ENCODE measurements at places on chromosomes 1 and 21.

- DNase-seq: no peak
These were observed 106.7 kb downstream of the FAF1 start for GRCh38 chr1:50853325-50853724.

DNA sequence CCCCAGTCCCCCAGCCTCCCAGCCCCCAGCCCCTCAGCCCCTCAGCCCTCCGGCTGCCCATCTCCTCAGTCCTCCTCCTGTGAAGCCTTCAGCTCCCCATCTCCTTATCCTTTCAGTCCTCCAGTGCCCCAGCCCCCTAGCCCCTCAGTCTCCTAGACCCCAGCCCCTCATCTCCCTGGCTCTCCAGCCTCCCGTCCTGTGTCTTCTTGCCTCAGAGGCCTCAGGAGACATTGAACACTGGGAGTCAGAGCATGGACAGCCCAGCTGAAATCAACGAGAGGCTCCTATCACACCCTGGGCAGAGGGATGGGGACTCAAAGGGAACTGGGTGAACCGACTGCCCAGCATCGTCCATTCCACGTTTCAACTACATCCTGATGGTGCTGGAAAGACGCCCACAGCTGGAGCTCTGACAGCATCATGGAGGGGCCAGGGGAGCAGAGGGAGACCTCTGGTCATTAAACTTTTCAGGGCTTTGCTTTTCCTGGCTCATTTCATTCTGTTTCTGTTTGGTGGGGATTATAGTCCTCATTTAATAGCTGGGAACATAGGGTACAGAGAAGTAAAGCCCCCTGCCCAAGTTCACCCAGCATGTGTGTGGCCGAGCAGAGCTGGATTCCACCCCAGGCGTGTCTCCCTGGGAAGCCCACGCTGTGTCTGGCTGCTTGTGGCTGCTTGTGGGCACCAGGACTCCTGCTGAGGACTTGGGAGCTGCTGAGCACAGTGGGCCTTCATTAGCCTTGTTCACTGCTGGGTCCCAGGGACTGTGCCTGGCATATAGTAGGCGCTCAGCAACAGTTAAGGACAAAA is 396.7 kb downstream of the PTPRU start:
- no peak for DNase-seq

DNA sequence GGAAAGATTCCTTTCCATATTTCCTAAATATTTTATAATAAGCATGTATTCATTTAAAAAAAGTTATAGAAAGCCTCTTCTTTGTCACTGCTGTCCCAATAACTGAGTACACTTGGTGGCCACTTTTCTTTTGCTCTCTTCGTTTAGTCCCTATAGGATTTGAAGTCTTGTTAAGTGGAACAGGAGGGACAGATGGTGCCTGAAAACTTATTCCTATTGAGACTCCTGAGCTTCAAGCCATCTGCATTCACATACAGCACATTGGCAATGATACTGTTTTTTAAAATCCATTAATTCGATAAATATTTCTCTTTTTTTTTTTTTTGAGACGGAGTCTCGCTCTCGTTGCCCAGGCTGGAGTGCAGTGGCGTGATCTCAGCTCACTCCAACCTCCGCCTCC is 2.0 kb upstream of the ZBTB40 start:
- no peak for DNase-seq

- DNase-seq: no peak
These were observed 104.8 kb downstream of the SLC45A1 start for GRCh38 chr1:8422510-8423268.

- no peak for DNase-seq
These were observed 100.7 kb downstream of the MTR start for GRCh38 chr1:236895665-236896387.

GRCh38 chr1:17335821-17336710 is 28.1 kb downstream of the PADI4 start:
- no peak for DNase-seq

- DNase-seq: no peak
These were observed 5.9 kb downstream of the EDEM3 start for GRCh38 chr1:184748740-184749139.

DNA sequence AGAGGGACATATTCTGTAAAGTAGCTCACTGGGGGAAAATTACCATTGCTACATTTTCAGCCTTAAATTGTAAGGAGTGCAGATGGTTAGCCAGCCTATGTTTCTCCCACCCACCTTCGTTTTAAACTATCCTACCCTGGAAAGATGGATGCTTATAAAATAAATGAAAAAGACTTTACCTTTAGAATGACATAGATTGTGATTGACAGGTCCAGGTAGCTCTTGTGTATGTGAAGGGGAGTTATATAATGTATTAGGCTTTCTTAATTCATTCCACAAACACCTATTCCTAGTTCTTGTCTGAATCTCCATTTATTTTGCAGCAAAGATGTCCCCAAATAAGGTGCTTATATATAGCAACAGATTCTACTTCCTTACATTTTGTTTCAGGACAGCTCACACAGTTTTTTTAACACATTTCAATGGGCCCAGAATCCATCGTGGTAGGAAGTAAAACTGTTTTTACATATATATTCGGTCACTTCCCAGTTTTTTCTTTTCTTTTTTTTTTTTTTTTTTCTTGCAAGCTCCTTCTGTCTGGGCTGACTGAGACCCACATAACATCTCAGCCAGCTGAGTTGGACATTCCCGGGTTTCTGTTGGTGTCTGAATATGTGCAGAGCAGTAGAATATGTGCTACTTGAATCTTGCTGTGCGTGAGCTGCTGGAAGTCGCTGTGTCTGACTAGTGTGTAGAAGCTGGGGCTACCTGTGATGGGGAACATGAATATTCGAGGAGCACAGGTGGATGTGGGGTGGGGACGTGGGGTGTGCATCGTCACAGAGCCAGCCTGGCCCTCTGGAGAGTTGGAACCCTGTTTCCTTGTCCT is 27.8 kb downstream of the UCK2 start:
- no peak for DNase-seq

GRCh38 chr1:115233598-115233997 is 104.5 kb downstream of the NGF start:
- no peak for DNase-seq

- DNase-seq: no peak
These were observed 7.2 kb upstream of the VSIG8 start for GRCh38 chr1:159869607-159870006.

GRCh38 chr1:111976842-111977241 is 12.6 kb downstream of the KCND3 start:
- no peak for DNase-seq

- no peak for DNase-seq
These were observed 66.0 kb downstream of the ZMYM4 start for GRCh38 chr1:35334485-35334884.

DNA sequence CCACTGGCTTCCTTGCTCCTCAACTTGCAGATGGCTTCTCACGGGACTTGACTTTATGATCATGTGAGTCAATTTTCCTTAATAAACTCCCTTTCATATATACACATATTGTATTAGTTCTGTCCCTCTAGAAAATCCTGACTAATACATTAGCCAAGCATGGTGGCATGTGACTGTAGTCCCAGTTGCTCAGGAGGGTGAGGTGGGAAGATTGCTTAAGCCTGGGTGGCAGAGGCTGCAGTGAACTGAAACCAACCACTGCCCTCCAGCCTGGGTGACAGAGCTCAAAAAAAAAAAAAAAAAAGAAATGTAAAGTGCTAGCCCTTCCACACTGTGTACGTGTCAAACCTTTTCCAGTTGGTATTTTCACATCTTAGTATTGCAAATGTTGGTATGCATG is 857.0 kb downstream of the LTN1 start:
- DNase-seq: no peak

DNA sequence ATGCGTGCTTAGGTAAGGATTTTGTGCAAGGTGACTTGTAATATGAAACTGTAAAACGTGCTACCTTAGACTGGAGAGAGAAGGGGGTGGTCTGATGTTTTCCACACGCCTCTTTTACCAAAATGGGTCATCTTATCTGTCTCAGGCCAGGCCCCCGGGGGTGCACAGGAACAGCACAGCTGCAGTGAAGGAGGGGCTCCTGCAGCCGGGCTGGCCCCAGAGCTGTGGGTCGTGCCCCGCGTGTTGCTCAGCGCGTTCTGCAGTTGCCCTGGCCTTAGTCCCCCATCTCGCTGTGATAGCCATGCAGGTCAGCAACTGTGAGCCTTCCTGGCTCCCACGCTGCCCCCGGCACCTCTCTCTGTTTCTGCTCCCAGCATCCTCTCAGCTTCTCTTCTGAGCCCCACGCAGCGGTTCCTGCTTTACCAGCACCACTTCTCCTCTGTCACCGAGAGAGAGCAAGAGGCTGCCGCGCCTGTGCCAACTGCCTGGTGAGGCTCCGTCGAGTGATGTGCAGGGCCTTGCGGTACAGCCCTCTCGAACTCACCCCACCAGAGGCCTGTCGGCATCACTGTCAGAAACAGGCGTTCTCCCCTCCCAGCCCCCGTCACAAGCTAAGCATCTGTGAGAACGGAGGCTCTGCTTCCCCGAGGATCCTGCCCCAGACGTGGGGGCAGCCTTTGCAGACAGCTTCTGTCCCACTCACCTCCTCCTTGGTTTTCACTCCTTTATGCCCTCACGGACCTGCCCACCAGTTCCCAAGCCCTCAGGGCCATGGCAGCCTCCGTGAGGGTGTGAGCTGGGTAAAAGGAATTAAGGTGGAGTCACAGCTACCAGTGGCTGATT is 73.3 kb downstream of the ADARB1 start:
- no peak for DNase-seq

- no peak for DNase-seq
These were observed 53.4 kb downstream of the GADD45A start for GRCh38 chr1:67738401-67738800.

DNA sequence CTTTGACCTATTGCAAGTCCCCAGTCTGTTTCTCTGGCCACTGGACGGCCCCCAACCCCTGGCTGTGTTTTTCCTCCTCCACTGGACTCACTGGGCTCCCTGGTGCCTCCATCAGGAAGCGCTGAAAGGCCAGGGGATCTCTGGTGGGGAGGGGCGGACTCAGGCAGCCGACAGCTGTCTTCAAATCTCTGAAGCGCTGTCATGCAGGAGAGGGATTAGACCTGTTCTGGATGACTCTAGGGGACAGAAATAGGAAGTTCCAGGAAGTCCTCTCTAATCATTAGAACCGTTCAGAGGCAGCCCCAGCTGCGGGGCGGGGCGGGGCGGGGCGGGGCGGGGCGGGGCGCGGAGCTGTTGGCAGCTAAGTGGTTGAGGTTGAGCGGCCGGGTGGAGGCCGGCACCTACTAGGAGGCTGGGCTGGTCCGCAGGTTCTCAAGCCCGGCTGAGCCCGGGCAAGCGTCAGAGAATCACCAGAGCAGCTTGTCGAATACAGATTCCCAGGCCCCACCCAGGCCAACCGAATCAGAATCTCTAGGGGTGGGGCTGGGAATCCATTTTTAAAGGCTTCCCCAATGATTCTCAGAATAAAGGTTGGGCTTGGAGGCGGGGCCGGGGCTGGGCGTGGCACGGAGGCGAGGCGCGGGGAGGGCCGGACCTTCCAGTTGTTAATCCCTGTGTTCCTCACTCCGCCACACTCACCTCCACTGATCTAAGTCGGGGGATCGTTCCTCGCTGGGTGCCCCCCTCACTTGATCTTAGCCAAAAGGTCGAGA is 11.4 kb upstream of the PHLDA3 start:
- DNase-seq: peak; percentile 90

DNA sequence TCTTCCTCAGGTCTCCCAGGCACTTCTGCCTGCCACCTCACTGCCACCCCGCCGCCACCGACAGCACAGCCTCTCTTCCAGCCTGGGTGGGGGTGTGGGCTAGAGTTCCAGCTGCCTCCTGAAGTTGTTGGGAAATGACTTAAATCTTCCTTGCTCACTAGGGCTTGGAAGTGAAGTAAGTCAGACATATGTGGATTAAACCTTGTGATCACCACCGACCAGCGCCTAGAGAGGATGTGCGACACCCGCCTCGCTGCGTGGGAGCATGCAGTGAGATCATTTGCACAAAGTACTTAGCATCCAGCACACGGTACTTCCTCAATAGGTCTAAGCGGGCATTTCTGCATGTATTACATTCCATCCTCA is 71.4 kb upstream of the FAM20B start:
- no peak for DNase-seq

DNA sequence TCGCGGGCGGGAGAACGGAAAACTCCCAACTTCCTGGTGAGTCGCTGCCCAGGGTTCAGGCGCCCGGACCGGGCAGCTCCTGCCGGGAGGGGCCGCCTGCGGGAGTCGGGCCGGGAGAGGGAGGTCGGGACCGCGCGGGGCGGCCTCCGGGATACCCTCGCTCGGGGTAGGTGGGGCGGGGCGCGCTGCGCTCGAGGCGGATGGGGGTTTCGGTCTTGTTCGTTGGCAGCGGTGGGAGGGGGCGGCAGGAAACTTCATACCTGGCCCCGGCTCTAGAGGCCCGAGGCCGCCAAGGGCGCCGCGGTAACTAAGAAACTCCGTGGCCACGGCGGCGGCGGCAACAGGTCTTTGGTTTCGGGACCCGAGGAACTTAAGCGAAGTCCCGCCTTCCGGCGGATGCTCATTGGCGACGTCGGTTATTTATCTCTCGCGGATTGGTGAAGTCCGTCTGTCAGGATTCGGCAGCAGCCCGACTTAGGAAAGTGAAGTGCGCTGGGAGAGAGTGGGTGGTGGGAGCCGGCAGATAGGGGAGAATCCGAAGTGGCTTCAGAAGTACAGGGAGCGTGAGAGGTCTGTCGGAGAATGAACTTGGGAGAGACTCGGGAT is 546 bp downstream of the NEK7 start:
- DNase-seq: peak; percentile 65

DNA sequence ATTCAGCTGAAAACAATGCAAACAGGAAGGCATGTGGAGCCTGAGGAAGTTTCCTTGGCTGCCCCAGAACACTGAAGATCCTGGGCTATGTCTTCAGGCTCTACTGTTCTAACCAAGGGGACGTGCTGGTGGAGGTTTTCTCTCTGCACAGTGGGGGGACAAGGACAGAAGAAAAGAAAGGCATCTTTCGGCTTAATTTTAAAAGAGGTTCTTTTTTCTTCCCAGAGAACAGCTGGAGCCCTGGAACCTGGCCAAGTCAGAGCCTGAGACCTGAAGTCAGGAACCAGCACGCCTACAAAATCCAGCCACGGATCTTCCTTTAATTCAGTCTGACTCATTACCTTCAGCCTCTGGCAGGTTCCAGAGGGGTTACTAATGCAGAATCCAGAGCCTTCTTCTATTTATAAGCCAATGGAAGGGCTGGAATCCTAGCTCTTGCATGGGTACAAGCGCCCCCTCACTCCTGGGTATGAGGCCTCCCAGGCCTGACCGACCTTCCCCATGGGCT is 19.8 kb downstream of the CTNNBIP1 start:
- DNase-seq: no peak

GRCh38 chr1:165224504-165224903 is 132.0 kb downstream of the LMX1A start:
- DNase-seq: no peak

GRCh38 chr1:200081969-200082245 is 54.4 kb downstream of the NR5A2 start:
- DNase-seq: no peak

Measured in D721Med (cell line).